Keratinocyte (primary cell): ENCODE measurements at places on chromosomes 7 and 10.
A peak's percentile ranks its signal among the peaks of the same experiment; 100 is the strongest.

DNA sequence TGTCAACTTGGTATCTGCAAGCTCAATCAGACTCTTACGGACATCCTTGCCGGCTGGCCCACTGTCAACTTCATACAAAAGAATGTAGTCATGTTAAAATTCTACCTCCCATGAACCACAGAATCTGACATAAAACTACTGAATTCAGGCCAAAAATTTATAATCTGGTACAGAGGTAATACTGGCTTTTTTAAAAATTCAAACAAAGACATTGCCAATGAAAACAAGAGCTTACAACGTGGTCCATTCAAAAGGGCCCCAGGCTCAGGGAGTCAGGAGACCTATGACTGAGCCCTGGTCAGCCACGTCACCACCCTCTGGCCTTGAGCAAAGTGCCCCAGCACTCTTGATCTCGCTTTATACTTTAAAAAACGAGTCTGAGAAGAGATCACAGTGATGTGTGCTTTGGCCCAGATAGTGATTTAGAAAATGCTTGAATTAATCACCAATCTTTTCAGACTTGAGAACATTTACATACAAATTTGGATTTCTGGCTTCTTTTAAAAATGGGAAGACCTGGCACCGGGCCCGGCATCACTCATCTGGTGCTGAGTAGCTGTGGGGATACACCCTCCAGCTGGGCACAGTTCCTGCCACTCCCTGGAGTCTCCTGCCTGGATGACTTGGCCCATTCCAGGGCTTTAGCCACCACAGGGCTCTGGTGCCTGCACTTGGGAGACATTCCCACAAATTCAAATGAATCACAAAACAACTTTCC, 94.1 kb downstream of the PIP4K2A start:
- peak; percentile 75 for DNase-seq

DNA sequence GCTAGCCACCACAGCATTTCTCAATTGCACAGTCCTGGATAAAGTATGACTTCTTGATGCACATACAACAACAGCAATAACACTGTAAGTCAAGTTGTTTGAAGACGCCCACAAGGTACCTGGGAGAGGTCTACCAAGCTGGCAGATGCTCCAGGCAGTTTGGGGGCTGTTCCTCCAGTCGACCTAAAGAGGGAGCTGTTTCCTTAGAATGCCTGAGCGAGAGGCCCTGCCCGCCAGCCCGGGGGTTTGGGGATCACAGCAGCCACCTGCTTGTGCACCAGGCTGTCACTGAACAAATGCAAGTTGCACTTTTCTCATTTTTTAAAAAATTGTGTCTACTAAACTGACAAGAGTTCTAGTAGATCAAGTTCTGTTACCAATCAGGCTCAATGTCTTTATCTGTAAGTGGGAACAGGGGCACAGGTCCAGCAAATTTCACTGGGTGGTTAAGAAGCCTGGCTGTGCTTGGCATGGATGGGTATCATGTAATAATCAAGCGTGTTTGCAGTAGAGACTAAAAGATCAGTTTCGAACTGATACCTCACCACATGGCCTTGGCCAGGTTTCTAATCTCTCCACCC, 193.8 kb upstream of the ADO start:
- no peak for DNase-seq

GRCh38 chr7:38678698-38679054, 47.5 kb upstream of the AMPH start:
- no peak for DNase-seq

GRCh38 chr10:132752378-132752777, 33.6 kb downstream of the NKX6-2 start:
- DNase-seq: no peak

- no peak for DNase-seq
These were observed 694 bp upstream of the WASL start for GRCh38 chr7:123749537-123749857.

DNA sequence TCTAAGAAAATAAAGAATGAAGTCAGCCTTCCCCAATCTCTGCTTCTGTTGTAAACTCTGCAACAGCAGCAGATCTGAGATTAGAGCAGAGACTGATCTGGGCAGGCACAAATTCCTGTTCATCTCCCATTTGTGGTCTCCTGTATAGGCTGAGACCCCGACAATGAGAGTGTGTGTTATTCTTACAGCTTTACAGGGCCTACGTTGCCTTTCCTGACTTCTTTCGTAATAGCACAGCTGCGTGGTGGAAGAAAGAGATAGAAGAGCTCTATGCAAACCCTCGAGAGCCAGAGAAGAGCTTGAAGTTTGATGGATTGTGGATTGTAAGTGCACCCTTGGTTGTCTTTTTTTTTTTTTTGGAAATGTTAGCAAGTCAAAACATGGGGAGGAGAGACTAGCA, 72.1 kb downstream of the PRSS58 start:
- no peak for DNase-seq

DNA sequence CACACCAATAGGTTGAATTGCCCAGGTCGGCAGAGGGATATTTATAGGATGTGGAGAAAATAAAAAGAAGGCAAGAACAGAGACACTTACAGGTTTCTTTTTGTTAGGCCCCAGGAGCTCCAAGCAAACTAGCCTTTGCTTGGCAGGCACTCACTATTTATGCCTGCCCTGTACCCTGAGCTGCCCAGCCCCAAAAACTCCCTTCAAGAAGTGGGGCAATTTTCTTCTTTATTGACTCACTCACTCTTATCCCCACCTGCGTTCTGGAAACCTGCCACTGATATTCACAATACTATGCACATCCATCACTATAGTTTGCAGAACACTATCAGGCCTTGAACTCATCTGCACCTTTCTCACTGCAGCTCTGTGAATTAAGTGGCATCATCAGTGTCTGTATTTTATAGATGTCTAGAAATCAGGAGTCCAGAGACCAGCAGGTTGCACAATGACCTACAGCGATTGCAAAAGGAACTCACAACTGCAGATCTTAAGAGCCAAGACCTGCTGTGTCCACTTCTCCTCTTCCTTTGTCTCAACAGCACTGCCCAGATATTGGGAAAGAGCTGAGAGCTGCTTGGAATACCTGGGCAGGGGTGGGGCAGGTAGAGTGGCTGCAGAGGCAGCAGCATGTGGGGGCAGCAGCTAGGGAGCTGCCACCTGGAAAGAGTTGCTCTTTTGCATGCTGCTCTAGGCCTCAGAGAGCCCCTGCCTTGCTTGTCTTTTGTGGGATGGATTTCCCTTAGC, at the start of gene SFTPD:
SFTPD (minus strand) TSS at position 130 of the 747 bp plus-strand sequence. CDS start 2,446 bp downstream, outside the sequence.
- DNase-seq: no peak

GRCh38 chr7:35316549-35316948, 62.6 kb upstream of the TBX20 start:
- DNase-seq: no peak

DNA sequence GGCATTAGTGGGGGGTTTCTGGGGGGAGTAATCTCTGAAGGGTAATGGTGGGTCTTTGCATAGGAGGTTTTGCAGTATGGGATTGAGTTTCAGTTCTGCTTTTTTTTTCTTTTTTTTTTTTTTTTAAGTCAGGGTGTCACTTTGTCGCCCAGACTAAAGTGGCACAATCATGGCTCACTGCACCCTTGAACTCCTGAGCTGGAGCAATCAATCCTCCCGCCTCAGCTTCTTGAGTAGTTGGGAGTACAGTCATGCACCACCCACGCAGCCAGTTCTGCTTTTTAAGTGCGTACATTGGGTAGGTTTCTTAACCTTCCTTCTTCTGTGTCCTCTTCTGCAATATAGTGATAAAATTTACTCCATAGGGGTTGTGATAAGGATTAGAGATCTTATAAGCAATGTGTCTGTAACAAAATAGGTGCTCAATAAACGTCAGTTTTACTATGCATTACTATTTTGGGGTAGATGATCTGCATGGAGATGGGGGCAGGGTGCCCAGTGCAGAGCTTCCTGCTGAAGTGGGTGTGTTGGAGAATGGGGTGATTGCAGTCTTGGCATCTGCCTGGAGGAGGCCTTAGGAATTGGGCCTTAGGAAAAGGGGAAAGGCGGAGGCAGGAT, 9.6 kb downstream of the KAZALD1 start:
- no peak for DNase-seq
